ENCODE measurements at places on chromosomes 6 and 20.

GRCh38 chr6:21264288-21265033 is 329.1 kb upstream of the SOX4 start:
- no peak for DNase-seq

DNA sequence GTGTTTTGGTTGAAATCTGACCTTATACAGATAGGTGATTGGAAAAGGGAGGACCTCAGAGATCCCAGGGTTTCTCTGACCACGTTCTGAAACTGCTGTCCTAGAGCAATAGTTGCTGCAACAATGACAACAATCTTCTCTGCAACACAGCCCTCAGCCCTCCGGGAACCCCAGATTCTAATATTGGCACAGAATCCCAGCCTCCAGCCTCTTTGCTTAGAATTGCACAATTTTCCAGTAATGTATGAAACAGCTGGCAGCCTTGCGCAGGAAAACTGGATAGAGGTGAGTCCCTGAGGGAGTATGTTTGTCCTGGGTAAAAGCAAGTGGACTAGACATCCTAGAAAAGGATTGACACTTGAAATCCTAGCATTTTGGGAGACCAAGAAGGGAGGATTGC is 30.4 kb upstream of the PNRC1 start:
- DNase-seq = no peak

DNA sequence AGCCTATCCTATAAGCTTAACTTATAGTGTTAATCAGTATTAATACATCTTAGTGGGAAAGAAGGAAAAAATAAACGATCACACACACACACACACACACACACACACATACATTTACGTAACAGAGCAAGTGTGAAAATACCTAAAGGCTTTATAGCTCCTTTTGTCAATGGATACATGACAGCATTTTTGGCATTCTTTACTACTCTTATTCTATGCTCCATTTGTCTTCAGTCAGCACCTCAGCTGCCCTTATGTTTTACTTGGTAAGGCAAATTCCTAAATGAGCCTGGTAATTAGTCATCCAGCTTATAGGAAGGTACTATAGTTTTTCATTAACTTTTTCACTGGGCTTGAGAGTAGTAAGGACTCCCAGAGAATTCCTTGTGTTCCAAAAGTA is 25.1 kb upstream of the SLC17A3 start:
- DNase-seq = no peak

- DNase-seq = no peak
Measured at GRCh38 chr6:52139985-52140680, 46.0 kb upstream of the IL17A start.

- DNase-seq = no peak
Measured at GRCh38 chr6:111941686-111942330, 68.6 kb upstream of the FYN start.

GRCh38 chr6:142934106-142934505 is 10.9 kb downstream of the HIVEP2 start:
- no peak for DNase-seq

DNA sequence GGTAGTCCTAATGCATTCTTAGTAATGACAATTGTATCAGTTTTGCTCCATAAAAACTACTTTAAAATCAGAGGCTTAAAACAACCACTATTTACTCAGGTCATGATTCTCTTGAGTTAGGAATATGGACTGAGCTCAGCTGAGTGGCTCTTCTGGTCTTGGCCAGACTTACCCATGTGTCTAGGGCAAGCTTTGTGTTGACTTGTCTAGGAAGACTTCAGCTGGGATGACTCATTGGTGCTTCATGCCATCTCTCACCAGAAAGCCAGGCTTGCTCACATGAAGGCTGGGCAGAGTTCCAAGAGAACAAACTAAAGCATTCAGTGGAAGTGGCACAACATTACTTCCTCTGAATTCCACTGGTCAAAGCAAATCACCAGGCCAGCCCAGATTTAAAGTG is 155.3 kb downstream of the DHX35 start:
- DNase-seq = no peak

DNA sequence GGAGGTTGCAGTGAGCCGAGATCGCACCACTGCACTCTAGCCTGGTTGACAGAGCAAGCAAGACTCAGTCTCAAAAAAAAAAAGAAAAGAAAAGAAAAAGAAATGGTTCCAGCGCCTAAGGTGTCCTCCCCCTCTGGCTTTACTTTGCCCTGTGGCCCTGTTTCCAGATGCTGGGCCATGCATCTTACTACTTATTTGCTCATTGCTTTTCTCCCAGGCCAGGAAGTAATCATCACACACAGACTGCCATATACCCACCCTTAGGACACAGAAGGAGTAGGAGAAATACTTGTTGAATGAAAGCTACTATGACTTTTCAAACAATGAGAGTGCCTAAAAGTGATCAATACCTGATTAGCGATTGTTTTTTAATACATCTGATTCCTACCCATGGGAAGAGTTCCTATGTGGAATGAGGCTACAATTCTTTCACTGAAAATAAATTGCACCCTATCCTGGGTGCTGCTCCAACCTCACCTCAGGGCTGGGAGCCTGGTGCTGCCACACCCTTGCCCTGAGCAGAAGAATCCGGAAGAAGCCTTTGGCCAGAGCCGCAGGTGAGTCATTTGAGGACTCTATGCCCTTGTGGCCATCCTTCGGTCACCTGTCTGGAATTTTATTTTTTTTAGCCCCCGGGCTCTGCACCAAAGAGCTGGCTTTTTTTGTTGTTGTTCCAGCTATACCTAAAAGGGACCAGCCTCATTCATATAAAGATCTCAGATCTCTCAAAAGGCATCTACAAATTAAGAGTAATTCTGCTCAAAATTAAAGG is 22.7 kb upstream of the TFAP2C start:
- DNase-seq = no peak

DNA sequence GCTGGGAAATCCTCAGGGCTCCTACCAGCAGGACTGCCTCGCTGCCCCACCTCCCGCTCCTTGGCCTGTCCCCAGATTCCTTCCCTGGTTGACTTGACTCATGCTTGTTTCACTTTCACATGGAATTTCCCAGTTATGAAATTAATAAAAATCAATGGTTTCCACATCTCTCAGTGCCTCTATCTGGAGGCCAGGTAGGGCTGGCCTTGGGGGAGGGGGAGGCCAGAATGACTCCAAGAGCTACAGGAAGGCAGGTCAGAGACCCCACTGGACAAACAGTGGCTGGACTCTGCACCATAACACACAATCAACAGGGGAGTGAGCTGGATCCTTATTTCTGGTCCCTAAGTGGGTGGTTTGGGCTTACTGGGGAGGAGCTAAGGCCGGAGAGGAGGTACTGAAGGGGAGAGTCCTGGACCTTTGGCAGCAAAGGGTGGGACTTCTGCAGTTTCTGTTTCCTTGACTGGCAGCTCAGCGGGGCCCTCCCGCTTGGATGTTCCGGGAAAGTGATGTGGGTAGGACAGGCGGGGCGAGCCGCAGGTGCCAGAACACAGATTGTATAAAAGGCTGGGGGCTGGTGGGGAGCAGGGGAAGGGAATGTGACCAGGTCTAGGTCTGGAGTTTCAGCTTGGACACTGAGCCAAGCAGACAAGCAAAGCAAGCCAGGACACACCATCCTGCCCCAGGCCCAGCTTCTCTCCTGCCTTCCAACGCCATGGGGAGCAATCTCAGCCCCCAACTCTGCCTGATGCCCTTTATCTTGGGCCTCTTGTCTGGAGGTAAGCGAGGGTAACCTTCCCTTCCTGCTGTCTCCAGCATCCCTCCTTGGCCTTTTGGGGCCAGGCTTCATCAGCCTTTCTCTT is at the start of gene CFB:
Gene CFB (plus strand): TSS at position 589 of the 863 bp plus-strand sequence. CDS start 127 bp downstream, at position 716.
- DNase-seq = no peak

DNA sequence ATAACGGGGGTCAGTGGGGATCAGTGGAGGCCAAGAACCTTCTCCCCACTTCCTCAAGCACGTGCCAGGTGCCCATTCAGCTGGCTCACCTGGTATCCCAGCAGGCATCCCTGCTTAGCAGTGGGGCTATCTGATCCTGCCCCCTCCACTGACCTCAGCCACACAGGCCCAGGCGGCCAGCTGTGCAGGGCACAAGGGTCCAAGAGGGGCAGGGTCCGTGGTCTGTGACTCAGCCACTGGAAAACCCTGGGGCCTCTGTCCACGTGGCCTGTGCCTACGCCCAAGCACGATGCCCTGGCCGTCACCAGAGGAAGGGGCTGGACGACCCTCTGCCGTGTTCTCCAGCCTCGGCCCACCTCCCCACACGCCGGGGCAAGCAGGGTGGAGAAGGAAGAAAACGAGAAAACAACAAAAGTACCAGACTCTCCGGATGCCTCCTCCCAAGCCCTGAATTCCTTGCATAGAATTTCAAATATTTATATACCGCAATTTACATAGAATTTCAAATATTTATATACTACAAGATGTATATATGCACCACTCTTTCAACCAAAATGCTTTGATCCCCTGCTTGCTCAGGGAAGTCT is 12.1 kb downstream of the PXDC1 start:
- no peak for DNase-seq

DNA sequence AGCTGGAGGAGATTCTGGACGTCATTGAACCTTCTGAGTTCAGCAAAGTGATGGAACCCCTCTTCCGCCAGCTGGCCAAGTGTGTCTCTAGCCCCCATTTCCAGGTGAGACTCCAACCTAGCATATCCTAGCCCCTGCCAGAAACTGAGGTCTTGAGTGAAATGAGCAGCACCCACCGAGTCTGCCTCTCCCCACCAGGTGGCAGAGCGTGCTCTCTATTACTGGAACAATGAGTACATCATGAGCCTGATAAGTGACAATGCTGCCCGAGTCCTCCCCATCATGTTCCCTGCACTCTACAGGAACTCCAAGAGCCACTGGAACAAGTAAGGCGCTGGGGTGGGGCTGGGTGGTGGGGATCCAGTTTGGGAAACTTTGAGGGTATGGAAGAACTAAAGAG is 4.6 kb downstream of the MEA1 start:
- DNase-seq = no peak

- no peak for DNase-seq
Measured at GRCh38 chr6:127190552-127190951, 72.1 kb downstream of the RSPO3 start.

- no peak for DNase-seq
Measured at GRCh38 chr6:5529015-5529414, 267.7 kb downstream of the FARS2 start.

- no peak for DNase-seq
Measured at GRCh38 chr20:4306206-4306605, 290.8 kb upstream of the RNF24 start.

GRCh38 chr6:5286780-5287179 is 25.5 kb downstream of the FARS2 start:
- DNase-seq = no peak

DNA sequence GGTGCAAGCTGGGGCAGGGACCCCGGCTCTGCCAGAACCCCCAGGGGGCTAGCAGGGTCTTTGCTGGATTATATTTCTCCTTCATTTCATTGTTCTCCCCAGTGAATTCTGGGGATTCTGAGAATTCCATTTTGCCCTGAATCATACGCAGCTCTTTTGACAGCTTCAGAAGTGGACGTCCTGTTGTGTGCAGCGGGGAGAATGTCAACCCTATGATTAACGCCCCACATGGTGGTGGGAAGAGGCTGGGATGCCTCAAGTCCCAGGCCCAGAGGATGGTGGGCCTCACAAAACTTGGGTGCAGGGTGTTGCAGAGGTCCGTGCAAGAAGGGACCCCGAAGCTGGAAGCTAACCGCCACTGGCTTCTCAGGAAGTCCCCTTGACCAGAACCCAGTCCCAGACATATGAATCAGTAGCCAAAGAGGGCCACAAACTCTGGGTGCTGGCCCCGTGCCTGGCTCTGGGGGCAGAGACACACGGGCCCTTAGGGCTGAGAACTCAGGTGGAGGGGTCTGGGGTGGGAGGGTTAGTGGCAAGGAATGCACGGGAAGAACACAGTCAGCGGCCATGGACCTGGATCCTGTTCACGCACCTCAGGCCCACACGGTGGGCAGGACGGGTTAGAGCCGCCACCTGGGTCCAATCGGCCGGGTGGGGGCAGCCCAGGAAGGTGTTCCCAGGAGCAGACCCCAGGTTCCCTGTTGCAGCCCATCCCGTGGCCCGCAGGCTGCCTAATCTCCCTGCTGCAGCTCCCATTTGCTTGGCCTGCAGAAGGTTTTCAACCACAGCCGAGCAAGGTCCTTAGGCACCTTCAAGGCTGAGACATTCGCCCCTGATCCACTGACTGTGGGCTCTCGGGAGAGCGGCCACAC is 51.2 kb downstream of the YTHDF1 start:
- DNase-seq = no peak

GRCh38 chr6:6942831-6943230 is 164.9 kb upstream of the RREB1 start:
- peak; percentile 90 for DNase-seq

- DNase-seq = no peak
Measured at GRCh38 chr6:143419526-143419925, 31.0 kb downstream of the ADAT2 start.

DNA sequence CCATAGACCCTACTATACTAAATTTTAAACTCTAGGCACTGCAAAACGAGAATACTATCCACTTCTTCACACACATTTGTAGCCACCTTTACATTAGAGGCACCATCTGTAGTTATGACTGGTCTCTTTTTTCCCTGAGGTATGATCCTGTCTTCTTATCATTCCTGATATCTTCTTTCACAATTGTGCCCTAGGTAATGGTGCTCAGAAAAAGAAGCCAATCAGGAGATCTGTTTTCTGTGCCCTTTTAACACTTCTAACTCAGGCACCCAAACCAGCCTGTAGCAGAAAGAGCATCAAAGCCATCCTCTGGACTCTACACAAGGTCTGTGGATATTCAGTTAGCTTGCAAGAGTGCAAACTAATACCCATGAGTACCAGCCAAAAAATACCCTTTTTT is 149.7 kb upstream of the SGK1 start:
- no peak for DNase-seq

DNA sequence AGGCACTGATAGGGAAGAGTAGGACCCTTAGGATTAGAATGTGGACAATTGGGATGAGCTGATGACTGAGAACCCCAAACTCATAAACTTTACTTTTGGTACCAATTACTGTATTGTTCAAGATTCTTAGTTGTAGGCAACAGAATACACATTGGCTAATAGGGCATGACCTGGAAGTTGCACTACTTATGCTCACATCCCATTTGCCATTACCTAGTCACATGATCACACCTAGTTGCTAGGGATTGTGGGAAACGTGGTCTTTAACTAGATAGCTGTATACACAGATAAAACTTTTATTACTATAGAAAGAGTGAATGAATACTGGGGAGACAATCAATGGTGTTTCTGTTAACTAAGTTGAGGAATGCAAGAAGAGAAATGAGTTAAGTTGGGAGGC is 113.4 kb upstream of the AKIRIN2 start:
- no peak for DNase-seq
